ENCODE measurements at places on chromosomes 5 and 9.

- no peak for DNase-seq
Observed at GRCh38 chr5:59837071-59837470, 56.5 kb downstream of the PDE4D start.

DNA sequence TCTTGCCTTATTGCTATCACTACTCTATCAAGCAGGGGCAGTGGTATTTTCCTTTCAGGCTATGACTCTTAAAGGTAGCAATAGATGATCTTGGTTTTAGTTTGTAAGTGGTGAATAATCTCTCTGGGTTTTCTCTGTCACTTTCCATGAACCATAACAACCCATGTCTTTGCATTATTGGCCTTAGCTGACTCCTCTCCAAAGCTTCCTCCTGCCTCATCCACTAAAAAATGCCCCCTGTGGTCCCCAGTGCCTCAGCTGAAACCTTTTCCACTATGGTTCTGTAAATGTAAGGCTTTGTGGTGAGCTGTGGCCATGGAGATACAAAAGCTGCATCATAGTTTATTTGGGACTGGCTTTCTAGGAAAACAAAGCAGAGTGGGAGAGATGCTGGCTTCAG is 128.8 kb downstream of the GPBP1 start:
- DNase-seq = no peak

DNA sequence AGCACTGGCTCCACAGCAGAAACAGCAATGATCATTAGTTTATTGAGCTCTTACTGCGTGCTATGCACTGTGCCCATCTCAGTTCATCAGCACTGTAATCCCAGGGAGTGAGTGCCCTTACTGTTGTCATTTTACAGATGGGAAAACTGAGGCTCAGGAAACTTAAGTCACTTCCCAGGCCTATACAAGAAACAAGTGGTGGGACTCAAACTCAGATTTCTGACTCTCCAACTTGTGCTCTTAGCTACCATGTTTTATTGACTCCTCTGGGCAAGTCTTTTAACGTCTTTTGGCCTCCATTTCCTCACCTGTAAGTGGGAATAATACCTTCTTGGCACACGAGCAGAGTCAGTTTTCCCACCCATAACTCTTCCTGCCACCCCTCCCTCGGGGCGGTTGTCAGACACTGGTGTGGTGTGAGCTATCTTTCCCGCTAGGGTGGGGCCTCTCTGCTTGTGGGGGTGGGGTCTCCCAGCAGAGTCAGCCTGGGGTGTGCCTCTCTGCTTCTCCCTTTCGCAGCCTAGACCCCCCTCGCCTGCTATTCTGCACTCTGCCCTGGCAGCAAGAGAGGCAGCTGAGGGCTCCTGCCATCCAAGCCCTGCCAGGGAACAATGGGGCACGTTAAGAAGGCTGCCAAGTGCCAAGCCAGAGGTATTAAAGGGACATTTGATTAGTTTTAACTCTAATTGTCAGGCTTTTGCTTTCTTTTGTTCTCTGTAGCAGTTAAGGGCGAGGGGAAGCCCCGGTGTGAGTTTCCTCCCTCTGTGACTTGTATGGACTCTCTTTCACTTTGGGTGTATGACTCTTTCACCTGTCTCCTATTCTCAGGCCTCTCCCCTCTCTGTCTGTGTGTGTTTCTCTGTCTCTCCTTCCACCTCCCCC is 12.1 kb downstream of the GALNT10 start:
- no peak for DNase-seq

DNA sequence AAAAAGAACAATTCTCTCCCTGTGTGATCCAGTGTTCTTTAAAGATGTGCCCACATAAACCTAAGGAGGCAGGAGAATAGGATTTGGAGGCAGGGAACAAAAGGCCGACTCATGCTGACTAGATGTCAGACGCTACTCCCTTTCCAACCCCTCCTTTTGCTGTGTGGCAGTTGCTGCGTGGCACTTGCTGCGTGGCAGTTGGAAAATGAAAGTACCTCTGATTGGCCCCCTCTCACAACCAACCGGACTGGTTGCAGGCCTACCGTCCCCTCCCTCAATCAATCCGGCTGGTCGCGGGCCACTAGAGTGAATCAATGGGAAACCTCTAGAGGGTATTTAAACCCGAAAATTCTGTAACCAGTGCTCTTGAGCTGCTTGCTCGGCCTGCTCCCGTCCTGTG is 551.0 kb downstream of the KIF4B start:
- DNase-seq = no peak

DNA sequence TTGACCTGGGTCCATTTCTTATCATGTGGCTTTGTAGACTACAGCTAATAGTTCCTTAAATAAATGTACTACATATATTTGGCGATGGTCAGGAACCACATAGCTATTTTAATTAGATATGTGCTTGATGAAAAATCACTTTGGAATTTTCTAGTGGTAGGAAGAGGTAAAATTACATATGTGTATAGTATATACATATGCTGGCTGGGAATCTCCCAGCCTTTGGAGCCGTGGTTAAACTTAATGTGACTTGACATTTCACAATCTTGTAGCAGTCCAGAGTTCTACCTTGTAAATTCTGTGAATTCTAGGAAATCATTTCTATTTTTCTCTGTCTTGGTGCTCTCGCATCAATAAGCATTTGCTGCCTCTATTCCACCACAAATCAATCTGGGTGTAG is 565.0 kb downstream of the DMRTA1 start:
- DNase-seq = no peak

GRCh38 chr5:124631874-124632550 is 114.4 kb downstream of the ZNF608 start:
- no peak for DNase-seq

DNA sequence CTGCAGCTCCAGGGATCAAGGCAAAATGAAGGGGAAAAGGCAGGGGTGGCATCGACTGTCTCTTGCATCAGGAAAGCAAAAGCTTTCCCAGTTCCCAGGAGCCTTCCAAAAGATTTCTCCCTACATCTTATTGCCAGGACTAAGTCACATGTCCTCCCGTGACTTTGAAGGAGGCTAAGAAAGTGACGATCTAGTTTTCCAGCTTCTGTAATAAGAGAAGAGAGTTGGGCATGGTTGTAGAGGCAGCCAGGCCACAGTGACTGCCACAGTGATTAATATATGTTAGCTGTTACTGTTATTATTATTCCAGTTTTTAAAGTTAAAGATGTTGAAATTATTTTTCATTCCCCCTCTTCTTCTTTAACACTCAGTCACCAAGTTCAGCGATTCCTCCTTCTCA is 77.1 kb downstream of the RMI1 start:
- no peak for DNase-seq

- DNase-seq = no peak
Observed at GRCh38 chr5:94745786-94746730, 127.6 kb downstream of the SLF1 start.

- no peak for DNase-seq
Observed at GRCh38 chr9:10071579-10071978, 541.2 kb downstream of the PTPRD start.

DNA sequence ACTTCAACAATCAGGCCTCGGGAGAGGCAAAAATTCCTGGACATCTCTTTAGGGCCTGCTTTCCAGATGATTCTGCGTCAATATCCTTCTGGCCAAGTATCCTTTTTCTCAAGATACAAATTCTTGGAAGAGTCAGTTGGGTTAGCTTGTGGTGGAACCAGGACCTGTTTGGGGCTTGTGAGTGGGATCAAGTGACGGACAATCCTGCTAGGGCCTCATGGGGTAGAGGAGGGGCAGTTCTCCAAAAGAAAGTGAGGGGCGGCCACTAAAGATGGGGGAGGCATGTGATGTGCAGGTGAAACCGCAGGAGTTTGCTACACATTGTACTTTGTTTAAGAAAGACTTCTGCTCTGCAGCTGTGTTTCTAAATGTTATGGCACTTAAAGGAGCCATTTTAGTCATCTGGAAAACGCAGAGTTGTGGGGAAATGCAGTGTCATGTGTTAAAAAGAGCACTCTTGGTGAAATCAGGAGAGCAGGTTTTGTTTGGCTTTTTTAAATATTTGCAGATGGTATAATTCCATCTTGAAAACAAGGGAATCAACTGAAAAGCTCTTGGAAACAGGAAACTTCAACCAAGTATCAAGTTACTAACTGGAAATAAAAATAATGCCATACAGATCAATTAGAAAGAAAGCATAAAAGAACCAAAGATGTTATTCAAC is 27.4 kb upstream of the GSN start:
- DNase-seq = no peak

DNA sequence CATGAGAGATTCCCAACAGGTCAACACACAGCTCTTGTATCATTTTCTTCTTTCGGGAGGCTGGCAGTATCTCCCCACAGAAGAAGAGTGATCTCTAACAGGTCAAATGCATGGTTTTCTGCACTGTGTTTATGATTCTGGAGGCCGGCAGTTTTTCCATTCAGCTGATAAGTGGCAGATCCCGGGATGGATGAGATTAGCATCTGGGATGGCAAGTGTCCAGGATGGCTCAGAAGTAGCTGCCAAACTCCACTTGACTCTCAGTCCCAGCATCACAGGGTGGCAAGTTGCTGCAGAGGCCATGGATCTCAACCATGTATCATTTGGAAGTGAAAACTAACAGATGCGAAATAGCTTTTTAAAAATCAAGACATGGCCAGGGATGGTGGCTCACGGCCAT is 97.8 kb upstream of the SLC44A1 start:
- DNase-seq = no peak

DNA sequence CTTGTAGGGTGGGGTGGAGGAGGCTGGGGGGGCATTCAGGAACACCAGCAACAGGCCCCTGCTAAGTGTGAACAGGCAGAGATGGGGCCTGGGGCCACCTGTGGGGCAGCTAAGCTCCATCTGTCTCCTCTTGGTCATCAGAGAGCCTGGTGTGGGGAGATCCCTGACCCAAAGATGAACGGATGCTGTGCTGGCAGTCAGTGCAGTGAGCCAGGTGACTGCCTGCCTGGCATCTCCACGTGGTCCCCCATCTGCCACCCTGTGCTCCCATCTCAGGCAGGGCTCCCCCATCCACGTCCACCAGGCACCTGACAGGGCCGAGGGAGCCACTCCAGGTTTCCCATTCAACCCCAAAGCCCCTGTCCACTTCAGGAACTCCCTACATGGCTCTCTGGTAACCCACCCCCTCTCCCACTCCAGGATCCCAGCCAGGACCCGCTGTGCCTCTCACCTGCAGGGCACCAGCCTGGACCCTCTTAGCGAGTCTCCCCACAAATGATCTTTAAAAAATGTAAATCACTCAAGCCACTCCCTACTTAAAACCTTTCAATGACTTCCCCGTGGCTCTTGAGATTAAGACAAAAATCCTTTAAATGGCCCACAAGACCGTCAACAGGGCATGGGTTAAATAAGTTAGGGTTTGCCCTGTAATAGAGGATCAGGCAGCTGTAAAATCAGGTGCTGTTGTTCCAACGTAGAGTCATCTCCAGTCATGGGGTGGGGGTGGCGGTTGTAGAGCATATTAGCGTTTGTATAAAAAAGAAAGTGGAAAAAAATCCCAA is 60.8 kb downstream of the LMX1B start:
- no peak for DNase-seq

DNA sequence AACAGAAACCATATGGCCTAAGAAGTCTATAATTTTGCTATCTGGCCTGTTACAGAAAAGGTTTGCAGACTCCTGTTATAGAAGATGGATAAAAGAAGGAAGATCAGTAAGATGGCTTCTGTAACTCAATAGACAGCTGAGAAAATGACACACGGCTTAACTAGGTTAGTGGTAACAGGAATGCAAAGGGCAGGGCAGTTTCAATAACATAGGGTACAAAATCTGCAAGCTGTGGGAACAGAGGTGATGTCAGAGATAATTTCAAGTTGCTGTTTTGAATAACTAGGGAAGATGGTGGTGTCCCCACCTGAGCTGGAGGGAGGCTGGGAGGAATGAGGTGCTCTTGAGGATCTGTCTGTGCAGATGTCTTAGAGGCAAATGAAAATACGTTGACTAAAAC is 106.5 kb downstream of the GLIS3 start:
- no peak for DNase-seq

GRCh38 chr9:70073193-70073592 is 29.5 kb downstream of the MAMDC2 start:
- no peak for DNase-seq

DNA sequence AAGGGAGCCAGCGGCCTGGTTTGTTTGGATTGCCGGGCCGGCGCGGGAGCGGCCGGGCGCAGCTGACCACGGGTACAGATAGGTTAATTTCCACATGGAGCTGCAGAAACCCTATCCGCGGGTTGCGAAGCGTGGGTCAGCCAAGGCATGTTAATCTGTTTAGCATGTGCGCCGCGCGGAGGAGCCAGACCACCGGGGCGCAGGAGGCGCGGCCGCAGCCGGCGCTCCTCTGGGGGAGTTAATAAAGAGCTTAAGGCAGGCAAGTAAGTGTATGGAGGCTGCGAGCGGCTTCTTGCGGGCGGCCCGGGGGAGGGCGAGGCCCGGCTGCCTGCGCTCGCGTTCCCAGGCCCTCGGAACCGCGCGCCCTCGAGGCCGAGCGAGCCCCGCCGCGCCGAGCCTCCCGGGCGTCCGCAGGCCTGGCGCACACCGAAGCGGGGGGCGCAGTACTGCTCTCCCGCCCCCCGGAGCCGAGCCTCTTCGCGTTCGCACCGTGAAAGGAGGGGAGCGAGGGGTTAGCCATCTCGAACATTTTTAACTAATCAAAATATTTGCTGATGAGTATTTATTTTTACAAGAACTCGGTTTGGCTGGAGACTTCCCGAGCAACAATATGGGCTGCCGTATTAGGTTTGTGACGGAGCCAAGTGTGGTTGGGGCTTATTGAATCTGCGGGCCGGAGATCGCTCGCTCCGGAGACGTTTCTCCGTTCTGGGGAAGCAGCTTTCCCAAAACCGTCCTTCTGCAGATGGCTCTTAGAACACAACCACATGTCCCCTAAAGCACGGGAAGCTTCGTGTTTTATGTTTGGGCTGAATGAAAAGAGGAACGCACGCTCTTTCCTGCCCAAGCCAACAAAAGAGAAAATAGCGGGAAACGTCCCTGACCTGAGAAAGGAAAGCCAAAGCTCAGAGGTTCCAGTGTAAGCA is 28.8 kb downstream of the FOXD1 start:
- no peak for DNase-seq

DNA sequence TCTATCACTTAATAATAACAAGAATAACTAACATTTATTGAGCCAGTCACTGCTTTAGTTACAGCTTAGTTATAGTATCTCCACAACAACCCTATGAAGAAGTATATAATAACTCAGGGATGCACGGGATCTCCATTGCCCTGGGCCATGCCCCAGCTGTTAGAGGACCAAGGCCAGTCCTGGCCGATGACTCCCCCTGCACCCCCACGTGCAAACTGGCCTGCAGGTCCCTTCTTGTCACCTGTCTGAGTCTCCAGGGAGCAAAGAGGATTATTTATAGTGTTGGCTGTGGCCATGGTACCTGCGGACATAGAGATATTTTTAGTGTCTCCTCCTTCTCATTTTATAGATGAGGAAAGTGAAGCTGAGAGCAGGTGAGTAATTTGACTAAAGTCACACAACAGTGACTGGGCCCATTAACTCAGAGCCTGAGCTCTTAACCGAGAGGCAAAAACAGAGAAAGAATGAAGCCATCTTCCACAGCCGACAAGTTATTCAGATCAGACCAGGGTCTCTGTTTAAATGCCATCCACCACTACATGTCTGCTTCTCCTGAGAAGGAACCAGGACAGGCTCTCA is 94.4 kb downstream of the TMEM215 start:
- no peak for DNase-seq

DNA sequence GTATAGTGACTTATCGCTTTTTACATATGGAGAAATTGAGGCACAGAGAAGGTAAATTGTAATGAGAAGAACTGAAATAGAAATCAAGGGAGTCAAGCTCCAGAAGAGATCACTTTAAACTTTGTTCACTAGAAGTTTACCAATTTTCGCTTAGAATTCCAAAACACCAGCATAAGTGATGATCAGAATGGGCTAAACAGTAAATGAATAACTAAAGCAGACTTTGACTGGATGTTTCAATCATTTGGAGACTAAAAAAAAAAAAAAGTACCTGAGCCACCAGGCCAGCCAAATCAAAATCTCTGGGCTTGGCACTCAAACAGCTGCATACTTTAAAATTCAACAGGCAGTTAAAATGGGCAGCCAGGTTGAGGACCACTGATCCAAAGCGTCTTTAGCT is 38.2 kb upstream of the FYB1 start:
- no peak for DNase-seq

Measured in ovary (tissue), 10 donors.